ENCODE measurements at places on chromosomes 7 and 10.

DNA sequence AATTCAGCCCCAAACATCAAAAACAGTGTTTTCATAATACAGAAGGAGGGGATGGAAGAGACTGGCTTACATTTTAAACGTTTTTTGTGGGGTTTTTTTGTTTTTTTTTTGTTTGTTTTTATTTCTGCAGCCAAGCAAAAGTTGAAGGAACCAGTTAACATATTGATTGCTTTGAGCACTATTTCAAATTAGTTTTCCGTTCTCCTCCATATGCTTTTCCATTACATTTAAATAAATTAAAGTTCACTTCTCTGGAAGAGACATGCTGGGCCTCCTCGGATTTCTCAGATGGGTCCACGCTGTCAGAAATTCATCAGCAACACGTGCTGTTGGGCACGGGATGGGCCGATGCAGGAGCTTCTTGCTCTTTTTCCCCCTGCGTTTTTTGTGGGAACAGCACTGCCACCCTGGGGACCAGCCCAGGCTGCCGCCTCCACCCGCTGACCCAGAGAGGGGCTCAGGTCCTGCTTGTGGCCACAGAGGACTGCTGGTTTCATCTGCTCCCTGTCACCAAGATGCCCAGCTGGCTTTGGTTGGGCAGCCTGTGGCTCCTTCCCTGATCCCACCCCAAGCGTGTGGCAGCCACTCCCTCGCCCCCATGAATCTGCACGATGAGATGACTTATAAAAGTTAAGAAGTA lies 67.7 kb upstream of the CHST15 start:
- DNase-seq, result no peak

- DNase-seq, result no peak
Measured at GRCh38 chr10:117444497-117445040, 69.3 kb upstream of the PDZD8 start.

DNA sequence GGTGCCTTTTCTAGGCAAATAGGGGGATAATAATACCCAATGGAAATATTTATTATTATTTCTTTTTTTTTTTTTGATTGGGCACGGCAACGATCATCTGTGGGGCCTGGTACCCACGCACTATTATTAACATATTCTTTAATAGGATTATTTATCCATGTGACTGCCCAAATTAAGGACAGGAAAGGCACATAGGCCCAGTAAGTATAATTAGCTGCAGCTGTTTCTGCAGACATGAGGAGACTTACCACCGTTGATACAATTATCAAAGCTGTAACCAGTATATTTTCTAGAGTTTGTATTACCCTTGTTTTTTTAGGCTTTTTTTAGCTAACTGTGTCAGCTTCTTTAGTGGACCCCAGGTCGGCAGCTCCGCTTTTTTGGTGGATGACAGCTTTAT lies 25.2 kb upstream of the GUSB start:
- DNase-seq, result no peak

DNA sequence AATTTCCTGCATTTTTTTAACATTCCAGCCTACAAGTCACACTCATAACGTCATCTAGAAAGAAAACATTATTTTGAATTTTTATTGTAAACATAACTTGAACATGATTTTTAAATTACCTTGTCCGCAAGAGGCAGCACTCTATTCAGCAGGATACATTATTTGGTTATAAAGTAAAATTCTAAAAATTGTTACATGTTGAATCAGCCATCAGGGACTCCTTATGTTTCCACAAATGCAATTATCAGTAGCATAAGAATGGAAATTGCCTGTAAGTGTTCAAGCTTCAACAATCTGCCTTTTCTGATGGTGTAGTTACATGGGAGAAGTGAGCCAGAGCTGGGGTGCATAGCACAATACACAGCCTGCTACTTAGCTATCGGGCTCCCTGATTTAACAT lies 97.5 kb downstream of the ZNF365 start:
- no peak for DNase-seq

DNA sequence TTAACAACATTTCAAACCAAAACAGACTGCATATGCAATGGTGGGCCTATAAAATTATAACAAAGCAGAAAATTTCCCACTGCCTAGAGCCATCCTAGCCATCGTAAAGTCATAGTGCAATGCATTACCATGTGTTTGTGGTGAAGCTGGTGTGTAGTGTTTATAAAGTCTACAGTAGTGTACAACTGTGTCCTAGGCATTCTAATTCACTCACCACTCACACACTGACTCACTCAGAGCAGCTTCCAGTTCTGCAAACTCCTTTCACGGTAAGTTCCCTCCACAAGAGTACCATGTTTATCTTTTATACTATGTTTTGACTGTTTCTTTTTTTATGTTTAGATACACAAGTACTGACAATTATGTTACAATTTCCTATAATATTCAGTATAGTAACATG lies 1104.1 kb upstream of the PHF14 start:
- no peak for DNase-seq

DNA sequence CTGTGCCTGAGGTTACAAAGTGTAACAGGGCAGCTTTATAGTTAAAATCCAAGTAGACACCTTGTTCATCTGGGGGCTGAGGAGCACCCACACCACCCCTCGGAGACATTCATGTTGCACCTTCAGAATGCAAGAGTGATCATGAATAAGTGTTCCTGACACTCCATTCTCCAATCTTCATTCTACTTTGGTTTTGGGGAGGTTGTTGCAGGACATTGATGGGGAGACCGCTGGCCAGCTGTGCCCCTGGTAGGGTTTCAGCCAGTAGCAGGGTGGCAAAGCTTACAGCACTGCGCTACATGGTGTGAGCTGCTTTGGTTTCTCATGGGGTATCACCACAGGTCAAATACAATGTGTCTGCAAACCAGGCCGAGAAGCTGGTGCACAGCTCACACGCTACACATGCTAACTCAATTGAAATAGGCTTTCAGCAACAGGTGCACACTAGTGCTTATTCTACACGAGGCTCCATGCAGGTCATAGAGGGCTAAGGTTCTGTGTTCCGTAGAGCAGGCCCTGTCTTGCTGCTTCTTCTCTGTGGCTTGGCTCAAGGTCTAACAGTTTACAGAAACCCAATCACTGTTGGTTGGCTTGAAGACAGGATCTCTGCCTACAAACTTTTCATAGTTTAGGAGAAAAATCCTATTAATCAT lies 317.4 kb upstream of the ZNF32 start:
- DNase-seq, result no peak

DNA sequence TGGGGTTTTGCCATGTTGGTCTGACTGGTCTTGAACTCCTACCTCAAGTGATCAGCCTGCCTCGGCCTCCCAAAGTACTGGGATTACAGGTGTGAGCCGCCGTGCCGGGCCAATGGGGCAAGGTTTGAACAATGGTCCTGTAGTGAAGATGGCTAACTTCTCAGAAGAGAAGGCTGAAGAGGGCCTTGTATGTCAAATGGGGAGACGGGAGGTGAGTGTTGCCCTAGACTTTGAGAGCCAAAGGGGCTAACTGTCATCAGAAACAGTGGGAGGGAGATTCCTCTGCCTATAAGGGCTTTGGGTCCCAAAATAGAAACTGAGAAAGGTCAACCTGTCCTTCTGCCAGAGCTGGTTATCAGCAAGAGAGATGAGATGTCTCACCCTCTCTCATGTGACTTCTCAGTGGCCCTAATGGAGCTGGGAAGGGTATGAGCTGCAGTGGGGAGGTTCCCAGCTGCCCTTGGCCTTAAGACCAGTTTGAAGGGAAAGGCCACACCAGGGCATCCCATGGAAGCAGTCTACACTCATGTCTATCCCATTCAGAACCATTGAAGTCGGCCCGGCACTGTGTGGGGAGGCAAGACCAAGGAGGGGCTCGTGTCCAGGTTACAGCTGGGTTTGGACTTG lies 1.3 kb upstream of the SAMD8 start:
- no peak for DNase-seq

DNA sequence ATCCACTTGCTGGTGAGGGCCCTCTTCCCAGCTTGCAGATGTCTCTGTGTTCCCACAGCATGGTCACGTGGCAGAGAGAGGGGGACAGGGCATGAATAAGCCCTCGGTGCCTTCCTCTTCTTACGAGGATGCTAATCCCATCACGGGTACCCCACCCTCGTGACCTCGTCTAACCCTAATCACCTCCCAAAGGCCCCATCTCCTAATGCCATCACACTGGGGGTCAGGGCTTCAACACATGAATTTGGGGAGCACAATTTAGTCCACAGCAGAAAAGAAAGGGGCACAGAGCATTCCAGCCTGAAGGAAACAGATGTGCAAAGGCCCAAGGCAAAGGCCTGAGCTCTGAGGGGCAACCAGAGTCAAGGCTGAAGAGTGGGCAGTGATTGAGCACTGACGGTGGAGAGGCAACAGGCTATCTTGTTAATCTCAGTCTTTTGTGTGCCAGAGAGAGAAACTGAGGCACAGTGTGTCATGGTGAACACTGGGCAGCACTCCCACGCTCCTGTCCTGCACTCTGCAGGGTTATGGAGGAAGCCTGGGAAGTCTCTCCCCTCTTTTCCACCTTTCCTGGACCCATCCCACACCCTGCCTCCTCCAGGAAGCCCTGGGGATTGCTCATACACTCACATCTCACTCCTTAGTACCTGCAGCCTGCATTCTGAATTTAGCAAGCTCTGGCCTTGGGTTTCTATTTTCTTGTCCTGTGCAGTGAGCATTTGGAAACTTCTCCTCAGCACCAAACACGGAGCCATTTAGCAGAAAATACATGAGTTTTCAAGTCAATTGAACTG lies 49.0 kb downstream of the ALOX5 start:
- no peak for DNase-seq

All from H1 (cell line).